ENCODE measurements at places on chromosomes 6 and 20.

- DNase-seq, result no peak
Observed at GRCh38 chr6:6909111-6909510, 198.7 kb upstream of the RREB1 start.

- DNase-seq, result peak; percentile 67
Observed at GRCh38 chr6:26097268-26097875, 10.1 kb downstream of the HFE start.

DNA sequence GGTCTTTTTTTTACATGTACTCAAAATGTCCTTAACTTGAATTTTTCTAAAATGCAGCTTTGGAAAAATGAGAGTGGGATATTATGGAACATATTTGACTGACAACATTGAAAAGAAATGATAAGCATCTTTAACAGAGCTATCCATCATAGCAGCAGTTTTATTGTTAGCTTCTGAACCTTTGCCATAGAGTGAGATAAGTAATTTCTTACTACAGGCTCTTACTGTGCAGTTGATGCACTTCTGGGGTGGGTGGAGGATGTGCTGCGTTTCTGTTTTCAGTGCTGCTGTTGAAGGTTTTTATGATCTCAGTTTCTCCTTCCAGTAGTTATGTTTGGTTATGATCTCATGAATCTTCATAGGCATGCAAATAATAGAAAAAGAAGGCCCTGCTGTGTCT is 267.0 kb downstream of the TMEM242 start:
- no peak for DNase-seq

GRCh38 chr6:55319961-55320695 is 7.1 kb upstream of the GFRAL start:
- no peak for DNase-seq

- peak; percentile 41 for DNase-seq
Observed at GRCh38 chr6:31402324-31403282, 792 bp upstream of the MICA start.
